HFFc6 (cell line): ENCODE measurements at places on chromosomes 3 and 15. TPM values are rescaled to one million over a fixed set of nuclear protein-coding genes. Genes with fewer than 3 reads are reported as not detected.

GRCh38 chr3:175608356-175608755, 749.2 kb downstream of the NAALADL2 start:
- H3K27ac ChIP-seq: no peak overlapping the region
- no peak overlapping the region for H3K4me3 ChIP-seq
- no peaks in the 10 kb centered on the region for H3K27me3 ChIP-seq
- H3K4me1 ChIP-seq: peaks cover 9% of the 10 kb centered on the region; the same call in 1 of the 2 replicates

The PLCB2 gene
- total RNA-seq: 0.37 to 0.57 TPM (median 0.55 TPM) in 3 replicates

DNA sequence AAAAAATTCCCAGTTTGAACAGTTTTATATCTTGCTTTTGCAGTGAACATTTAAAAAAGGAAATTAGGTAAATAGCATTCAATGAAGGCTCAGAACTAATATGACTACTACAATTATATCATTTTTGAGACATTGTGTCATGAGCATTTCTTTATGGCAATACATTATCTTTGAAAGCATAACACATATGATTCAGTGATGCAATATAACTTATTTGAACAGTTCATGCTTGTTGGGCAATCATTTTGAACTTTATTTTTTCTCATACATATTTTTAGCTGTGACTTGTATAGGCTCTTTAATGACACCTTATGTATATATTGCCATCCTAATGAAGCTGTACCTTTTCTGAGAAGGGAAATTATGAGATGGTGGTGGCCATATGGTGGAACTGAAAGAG, 828.6 kb upstream of the NR2F2 start:
- H3K27me3 ChIP-seq: no peaks in the 10 kb centered on the region
- no peak for DNase-seq
- H3K4me1 ChIP-seq: no peaks in the 10 kb centered on the region; the same call in 1 of the 2 replicates
- no peaks in the 10 kb centered on the region for H3K36me3 ChIP-seq
- no peak overlapping the region for H3K27ac ChIP-seq

- H3K4me3 ChIP-seq: no peak overlapping the region
- H3K4me1 ChIP-seq: peaks cover 24% of the 10 kb centered on the region
- H3K27me3 ChIP-seq: peaks cover 4% of the 10 kb centered on the region; the same call in 1 of the 2 replicates
- H3K36me3 ChIP-seq: no peaks in the 10 kb centered on the region
- no peak for DNase-seq
These were observed 41.3 kb upstream of the TNFSF10 start for GRCh38 chr3:172564499-172564898.

The BSN gene
- 0.07 to 0.14 TPM (median 0.08 TPM) in 3 replicates for total RNA-seq

DNA sequence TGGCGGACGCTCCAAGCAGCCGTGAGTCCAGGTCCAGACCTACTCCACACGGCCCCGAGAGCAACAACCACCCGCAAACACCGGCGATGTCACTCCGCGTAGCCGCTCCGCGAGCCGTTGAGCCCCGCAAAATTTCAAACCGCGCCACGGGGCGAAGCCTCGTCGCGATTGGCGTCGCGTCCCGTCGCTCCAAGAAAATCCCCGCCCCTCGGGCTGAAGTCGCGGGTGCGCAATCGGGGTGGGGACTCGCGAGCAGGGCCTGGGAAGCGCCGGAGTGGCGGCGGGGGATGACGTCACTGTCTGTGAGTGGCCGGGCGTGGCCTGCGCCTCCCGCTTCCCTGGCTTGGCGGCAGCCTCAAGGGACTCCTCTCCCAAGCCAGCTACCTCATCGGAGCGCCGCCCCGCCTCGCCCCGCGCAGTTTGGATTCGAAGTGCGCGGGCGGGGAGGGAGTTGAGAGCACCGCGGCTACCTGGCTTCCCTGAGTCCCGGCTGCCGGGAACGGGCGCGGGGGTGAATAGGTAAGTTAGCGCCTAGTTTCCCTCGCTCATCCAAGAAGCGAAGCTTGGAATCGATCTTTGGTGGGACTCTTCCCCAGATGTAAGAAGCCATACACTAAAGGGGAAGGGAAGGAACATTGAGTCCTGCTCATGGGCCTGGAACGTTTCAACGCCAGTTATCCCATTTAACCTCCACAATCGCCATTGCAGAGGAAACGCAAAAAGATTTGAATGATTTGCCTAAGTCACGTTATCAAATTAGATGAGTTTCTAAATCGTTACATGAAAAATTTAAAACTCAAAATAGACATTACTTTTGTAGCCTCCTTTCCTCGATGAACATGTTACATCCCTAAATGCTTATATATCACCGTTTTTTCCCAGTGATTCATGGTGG, at the start of gene PRC1:
Gene PRC1, minus strand, starts transcription at position 119 of the 895 bp plus-strand sequence. Its CDS starts 118 bp downstream, at position 1.
- peak within 1 kb of the TSS; percentile 100 for H3K27ac ChIP-seq
- peaks cover 19% of the 10 kb centered on the region for H3K36me3 ChIP-seq
- peak within 1 kb of the TSS; percentile 98 for H3K4me3 ChIP-seq
- H3K27me3 ChIP-seq: peaks cover 2% of the 10 kb centered on the region
- peaks cover 30% of the 10 kb centered on the region for H3K4me1 ChIP-seq

The KLF15 gene
- total RNA-seq: 0.56 to 0.87 TPM (median 0.84 TPM) in 3 replicates

The DHX36 gene
- 50.7 to 62.9 TPM (median 52.2 TPM) in 3 replicates for total RNA-seq

GRCh38 chr3:4006288-4006687, 207.1 kb downstream of the LRRN1 start:
- no peaks in the 10 kb centered on the region; the same call in 1 of the 2 replicates for H3K36me3 ChIP-seq
- no peaks in the 10 kb centered on the region for H3K27me3 ChIP-seq
- no peak for DNase-seq
- no peak overlapping the region for H3K27ac ChIP-seq
- no peak overlapping the region for H3K4me3 ChIP-seq
- H3K4me1 ChIP-seq: no peaks in the 10 kb centered on the region
